ENCODE measurements at places on chromosomes 16 and 17.

GRCh38 chr17:17398188-17398942, 78.4 kb upstream of the MED9 start:
- no peak for DNase-seq

DNA sequence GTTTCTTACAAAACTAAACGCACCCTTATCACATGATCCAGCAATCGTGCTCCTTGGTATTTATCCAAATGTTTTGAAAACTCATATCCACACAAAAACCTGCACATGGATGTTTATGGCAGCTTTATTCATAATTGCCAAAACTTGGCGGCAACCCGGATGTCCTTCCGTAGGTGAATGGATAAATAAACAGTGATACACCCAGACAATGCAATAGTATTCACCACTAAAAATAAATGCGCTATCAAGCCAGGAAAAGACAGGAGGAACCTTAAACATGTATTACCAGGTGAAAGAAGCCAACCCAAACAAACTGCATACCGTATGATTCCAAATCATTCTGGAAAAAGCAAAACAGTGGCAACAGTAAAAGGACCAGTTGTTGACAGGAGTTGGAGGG, 10.0 kb downstream of the SPATA32 start:
- DNase-seq: no peak

GRCh38 chr16:57693550-57693949, 1.1 kb upstream of the DRC7 start:
- DNase-seq: no peak

DNA sequence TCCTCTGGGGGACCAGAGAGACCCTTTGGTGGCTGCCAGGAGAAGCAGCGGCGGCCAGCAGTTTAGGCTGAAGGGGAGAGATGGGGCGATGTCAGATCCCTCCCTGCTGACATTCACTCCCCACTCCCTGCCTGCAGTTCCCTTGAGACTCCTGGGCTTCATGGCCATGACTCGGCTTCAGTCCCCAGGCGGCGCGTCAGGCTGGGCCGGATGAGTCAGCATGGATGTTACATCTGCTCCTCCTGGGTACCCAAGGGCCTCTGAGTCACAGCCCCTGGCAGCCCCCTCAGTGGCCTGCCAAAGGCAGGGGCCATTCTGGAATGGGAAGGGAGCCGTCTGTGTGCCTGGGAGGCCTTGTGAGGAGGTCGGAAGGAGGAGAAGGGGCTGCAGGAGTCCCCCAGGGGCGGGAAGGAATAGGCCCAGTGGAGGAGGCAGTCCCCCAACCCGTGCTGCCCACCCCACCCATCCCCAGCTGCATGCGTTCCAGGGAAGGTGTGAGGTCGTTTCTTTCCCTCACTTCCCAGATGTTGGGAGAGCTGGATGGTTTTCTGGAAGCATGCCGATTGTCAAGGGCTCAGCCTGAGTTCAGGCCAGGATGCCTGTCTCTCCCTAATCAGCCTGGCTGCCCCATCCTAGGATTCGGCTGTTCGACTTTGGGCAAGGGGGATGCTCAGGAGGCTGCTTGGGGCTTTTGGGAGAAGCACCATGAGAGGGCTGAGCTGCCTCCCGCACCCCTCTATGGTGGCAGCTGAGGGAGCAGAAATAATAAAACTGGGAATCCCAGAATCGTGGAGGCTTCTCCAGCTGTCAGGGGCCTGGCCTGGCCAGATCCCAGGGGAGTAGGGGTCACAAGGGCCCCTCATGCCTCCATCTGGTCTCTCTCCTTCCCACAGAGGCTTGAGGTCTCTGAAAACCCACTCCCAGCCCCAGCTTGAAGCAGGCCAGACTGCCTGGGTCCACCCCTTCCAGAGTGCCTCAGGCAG, 9.7 kb downstream of the RHBDL3 start:
- DNase-seq: no peak

- DNase-seq: no peak
Measured at GRCh38 chr16:81779536-81780320, 637 bp downstream of the PLCG2 start.

GRCh38 chr16:2822158-2822495, 5.1 kb downstream of the PRSS21 start:
- DNase-seq: no peak

DNA sequence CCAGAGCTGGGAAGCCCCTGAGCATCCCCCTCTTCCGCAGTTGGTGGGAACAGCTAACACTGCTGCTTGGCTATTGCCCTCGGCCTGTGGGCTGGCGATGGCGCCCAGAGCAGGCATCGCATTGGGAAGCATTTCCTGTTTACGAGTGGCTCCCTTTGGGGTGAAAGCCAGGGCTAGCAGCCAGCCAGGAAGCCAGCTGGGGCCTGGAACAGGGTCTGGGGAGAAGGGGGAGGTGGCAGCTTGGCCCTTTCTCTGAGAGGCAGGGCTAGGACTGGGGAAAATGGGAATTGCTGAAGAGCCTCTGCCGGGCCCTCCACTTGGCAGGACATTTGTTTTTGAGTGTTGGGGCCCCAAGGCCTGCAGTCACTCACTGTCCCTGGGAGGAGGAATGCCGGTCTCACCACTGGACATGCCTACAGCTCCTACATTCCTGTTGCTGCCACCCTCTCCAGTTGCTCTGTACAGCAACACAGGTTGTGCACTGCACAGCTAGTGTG, 2.4 kb upstream of the MTSS2 start:
- no peak for DNase-seq

GRCh38 chr17:549177-550040, 165.2 kb downstream of the VPS53 start:
- DNase-seq: no peak

DNA sequence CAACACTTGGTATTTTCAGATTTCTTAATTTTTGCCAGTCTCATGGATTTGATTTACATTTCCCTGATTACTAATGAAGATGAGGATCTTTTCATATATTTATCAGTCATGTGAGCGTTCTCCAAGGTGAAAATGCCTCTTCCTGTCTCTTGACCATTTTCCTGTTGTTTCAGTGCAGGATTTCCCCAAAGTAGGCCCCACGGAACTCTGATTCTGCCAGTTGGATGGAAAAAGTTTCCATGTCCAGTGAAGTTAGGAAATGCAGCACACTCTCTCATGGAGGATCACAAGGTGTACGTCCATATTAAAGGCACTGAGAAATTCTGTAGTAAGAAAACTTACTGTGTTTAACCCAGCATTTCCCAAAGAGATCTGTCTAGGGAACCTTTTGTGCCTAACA, 16.5 kb upstream of the LIMD2 start:
- no peak for DNase-seq

- DNase-seq: no peak
Measured at GRCh38 chr16:11635679-11636171, 32.5 kb upstream of the SNN start.

DNA sequence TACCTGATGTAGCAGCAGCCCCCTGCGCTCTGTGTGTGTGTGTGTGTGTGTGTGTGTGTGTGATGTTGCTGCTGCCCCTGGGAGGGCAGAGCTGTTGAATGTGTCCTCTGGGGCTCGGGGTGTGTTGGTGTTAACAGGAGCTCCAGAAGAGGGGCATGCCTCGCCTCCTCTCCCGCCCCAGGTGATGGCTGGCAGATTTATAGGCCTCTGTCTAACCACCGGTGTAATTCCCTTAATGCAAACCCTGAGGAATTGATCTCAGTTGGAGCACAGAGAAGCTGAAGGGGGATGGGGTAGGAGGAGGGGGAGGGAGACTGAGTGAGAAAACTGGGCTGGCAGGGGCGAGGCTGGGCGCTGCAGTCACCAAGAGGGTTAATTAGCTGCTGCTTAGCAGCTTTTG, 10.0 kb downstream of the CACNA1G start:
- DNase-seq: no peak

GRCh38 chr16:3553138-3553923, 23.9 kb downstream of the NLRC3 start:
- DNase-seq: no peak

GRCh38 chr17:45233423-45233924, 11.8 kb downstream of the FMNL1 start:
- DNase-seq: no peak

DNA sequence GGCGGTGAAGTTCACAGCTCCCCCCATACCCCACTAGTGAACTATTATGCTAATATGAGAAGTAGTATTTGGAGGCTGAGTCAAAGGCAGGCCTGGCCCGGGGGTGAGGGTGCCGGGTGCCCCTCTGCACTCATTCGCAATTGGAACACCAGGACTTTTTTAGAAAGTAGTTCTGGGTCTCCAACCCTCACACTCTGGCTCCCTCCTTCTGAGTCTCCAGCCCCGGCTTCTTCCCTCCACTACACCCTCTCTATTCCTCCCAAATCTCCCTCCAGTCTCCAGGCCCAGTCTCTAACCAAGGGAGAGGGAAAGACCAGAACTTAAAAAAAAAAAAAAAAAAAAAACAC, 11.3 kb upstream of the HOXB2 start:
- DNase-seq: no peak

GRCh38 chr17:77109764-77110359, 30.9 kb upstream of the SEC14L1 start:
- peak; percentile 60 for DNase-seq

DNA sequence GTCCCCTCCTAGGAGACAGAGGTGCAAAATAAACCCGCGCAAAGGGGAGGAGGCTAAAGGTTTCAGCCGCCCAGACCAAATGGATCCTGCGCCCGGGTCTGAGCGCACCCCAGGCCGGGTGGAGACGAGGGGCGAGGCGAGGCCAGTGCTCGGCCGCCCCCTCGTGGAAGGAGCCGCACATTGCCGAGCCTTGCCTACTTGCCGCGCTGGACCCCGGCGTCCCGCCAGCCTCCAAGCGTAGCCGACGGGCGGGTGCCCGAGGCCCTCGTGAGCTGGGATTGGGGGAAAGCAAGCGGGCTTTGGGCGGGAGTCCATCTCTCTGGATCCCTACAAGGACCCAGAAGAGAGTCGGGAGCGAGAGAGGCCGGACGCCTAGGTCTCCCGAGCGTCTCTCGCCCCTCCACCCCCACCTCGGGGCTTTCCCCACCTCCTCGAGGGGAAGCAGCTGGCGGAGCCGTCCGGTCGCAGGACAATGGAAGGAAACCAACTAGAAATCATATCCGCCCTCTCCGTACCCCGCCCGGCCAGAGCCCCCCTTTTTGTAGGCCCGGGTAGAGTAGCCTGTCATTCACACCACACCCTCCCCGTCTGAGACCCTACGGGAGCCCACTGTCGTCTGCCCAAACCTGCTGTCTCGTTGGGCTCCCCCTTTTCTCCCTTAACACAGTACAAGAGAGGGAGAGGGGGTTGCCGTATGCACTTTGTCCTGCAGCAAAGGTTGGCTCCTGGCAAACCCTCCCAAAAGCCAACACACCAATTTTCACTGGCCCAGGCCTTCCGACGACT, 664 bp upstream of the BCL6B start:
- no peak for DNase-seq

Data from GM12878 (cell line).